Mesenchymal stem cell (in vitro differentiated cells and primary cell): ENCODE measurements at places on chromosomes 7 and 10.
A peak's percentile ranks its signal among the peaks of the same experiment; 100 is the strongest.

- peak; percentile 55 for DNase-seq
Measured at GRCh38 chr10:74058658-74059057, 60.7 kb downstream of the VCL start.

DNA sequence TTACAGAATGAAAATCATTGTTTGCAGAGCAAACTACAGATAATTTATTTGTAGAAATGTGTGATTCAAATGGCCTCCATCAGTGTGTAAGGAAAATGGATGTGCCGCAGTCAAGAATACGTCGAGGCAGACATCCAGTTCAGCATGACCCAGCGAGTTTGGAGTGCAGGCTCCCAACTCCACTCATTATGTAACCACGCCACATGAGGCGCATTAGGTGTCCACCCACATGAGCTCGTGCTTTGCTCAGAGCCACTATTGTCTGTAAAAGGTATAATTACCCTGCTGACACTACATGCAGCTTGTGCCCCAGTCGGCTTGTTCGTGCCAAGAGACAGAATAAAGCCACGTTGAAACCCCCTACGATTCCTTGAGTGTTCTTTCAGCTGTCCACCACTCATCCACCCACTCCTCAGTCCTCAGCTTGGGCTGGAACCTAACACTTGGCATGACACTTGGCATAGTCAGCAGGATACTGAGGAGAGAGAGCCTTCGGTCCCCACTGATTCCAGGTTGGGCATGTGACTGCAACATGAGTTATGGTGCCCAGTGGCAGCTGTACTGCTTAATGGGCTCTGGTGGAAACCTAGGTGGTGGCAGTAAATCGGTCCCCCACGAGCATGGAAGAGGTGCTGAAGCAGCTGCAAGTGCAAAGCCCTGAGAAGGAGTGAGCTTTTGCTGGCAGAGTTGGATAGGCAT lies 102.7 kb downstream of the BICC1 start:
- no peak for DNase-seq

DNA sequence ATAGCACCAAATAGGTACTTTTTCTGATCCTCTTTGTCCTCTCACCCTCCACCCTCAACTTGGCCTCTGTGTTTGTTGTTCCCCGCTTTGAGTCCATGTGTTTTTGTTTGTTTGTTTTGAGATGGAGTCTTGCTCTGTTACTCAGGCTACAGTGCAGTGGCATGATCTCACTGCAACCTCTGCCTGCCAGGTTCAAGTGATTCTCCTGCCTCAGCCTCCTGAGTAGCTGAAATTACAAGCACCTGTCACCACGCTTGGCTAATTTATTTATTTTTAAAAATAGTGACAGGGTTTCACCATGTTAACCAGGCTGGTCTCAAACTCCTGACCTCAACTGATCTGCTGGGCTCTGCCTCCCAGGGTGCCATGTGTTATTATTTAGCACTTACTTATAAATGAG lies 5.3 kb downstream of the ZNF273 start:
- no peak for DNase-seq

- no peak for DNase-seq
Measured at GRCh38 chr7:142133731-142134148, 22.2 kb downstream of the MGAM2 start.

DNA sequence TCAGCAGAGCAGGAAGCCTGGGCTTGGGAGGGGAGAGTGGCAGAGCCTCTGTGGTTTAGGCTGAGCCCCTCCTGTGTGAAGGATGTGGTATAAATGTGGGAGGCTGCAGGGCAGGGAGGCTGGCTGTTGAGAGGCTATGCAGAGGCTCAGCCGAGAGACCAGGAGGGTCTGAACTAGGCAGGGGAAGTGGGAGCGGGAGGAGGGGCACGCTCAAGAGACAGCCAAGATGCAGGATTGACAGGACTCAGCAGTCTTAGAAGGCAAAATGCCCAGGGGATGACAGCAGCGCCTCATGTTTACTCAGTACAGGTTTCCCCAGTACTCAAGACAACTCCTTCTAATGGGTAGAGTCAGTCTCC lies 24.3 kb downstream of the BTBD16 start:
- DNase-seq: no peak

- no peak for DNase-seq
Measured at GRCh38 chr10:118107040-118107439, 60.3 kb upstream of the RAB11FIP2 start.

GRCh38 chr7:113200281-113200680 lies 81.9 kb upstream of the SMIM30 start:
- DNase-seq: no peak

GRCh38 chr10:79449181-79450146 lies 4.0 kb upstream of the ZCCHC24 start:
- no peak for DNase-seq

GRCh38 chr7:156783864-156784263 lies 109.1 kb downstream of the LMBR1 start:
- DNase-seq: no peak

DNA sequence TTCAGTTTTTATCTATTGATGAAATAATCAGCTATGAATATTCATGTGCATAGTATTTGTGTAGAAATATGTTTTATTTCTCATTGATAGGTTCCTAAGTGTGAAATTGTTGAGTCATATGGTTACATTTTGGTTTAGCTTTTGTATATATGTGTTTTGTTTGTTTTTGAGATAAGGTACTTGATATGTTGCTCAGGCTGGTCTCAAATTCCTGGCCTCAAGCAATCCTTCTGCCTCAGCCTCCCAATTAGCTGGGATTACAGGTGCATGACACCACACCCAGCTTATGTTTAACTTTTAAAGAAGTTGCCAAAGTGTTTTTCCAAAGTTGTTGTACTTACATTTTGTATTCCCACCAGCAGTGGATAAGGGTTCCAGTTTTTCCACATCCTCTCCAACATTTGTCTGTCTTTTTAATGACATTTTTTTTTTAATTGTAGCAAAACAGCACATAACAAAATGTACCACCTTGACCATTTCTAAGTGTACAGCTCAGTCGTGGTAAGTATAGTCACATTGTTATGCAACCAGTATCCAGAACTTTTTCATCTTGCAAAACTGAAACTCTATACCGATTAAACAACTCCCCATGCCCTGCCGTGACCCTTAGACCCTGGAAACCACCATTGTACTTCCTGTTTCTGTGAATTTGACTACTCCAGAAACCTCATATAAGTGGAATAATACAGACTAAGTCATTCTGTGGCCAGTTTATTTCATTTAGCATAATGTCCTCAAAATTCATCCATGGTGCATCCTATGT lies 12.6 kb upstream of the UBE2D1 start:
- peak; percentile 52 for DNase-seq

DNA sequence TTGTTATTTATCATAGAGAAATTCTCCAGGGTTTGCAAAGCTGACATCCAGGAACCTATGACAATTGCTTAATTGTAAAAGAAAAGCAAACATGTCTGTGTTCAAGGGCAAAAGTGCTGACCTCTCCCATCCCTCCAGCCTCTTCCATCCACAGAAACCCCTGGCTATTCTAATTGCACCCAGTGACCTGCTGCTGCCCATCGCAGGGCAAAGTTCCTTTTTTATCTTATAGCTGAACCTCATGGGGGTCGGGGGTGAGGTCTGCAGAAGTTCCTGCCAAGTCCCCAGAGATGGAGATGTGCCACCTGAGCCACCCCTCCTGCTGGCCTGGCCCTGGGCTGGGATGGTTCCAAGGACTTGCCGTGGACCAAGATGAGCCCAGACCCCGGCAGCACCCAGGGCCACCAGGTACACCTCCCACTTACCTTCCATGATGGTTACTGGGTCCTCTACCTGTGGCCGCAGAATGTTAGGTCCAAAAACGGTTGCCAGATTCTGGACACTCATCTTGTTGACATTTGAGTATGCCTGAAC lies 146.5 kb downstream of the MAPK8 start:
- no peak for DNase-seq

DNA sequence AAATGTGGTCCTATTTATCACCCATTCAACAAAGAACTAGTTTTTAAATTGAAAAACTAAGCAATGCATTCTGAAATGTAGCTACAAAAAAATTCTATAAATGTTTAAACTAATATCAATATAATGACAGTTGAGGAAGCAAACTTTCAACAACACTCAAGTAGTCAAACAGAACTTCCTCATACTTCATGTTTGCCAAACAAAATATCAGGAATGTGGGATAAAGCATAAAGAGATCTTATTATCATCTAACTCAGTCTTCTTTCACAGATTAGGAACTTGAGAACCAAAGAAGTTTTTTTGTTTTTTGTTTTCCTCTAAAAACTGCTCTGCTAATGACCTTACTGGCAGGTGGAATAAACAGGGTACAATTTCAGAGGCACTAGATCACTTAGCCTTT lies 116.2 kb downstream of the JAZF1 start:
- no peak for DNase-seq

DNA sequence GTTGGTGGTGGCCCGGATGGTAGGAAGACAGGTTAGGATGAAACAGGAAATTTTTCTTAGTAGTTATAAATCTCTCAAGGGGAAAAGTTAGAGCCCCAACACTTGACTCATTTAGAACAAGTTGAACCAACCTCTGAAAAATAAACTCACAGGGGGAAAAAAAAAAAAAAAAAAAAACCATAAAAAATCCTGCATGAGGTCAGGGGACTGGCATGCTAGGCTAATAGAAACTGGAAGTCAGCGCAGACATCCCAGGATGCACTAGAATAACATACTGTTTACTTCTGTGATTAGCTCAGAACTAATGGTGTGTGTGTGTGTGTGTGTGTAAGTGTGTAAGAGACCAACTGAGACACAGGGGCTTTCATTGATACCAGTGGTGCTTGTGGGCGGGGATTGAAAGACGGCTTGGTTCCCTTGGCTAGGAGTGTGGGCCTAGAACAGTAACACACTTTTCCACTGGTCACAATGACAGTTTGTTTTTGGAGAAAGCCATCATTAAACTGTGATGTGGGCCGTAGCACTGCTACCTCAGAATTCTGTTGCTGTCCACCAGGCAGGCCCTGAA lies 491.6 kb upstream of the GALNT17 start:
- DNase-seq: peak; percentile 77

DNA sequence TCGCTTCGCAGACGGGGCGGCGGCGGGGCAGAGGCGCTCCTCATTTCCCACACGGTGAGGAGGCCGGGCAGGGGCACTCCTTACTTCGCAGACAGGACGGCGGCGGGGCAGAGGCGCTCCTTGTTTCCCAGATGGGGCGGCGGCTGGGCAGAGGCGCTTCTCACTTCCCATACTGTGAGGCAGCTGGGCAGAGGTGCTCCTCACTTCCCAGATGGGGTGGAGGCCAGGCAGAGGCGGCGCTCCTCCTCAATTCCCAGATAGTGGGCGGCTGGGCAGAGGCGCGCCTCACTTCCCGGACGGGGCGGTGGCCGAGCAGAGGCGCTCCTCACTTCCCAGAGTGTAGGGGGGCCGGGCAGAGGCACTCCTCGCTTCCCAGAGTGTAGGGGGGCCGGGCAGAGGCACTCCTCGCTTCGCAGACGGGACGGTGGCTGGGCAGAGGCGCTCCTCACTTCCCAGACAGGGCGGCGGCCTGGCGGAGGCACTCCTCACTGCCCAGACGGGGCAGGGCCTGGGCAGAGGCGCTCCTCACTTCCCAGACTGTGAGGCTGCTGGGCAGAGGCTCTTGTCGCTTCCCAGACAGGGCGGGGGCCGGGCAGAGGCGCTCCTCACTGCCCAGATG lies 43.1 kb downstream of the ZEB1 start:
- DNase-seq: no peak

DNA sequence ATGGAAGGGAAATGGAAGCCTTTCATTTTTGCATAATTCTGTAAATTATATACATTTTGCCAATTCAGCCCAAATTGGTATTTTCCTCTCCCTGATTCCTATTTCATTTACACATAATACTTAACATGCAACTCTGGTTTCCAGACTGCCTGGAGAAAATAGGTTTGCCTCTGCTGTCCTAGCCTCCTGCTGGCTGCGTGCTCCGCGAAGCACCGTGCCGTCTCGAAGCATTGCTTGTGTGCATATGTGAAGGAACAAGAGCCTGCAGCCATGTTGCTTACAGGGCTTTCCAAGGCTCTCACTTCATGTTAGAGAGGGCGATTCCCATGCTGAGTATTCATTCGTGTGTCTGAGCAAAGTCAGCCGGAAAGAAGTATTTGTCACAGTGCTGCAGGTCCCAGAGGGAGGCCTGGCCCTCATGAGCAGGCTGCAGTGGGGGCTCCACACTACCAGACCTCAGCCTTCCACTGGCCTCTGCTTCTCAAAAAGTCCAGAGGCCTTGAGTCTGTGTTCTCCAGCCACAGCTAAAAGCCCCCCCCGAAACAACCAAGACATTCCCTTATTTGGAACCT lies 66.5 kb downstream of the CLRN3 start:
- DNase-seq: no peak

DNA sequence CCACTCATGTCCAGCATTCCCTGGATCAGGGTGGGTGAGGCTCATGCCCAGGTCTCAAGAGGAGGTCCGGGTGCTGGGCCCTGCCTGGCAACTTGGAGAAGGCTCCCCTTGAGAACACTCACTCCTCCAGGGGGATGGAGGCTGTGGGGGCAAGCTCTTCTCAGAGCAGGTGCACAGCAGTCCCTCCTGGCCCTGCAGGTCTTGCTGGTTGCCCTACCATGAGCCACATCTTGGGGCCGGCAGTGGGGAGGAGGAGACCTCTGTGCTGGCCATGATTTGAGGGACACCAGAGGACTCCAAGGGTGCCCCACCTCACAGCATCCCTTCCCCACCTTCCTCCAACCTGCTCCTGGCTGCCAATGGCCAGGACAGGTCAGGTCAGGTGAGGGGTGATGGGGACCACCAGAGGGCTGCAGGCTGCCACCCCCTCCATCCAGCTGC lies 87.4 kb upstream of the RET start:
- no peak for DNase-seq

DNA sequence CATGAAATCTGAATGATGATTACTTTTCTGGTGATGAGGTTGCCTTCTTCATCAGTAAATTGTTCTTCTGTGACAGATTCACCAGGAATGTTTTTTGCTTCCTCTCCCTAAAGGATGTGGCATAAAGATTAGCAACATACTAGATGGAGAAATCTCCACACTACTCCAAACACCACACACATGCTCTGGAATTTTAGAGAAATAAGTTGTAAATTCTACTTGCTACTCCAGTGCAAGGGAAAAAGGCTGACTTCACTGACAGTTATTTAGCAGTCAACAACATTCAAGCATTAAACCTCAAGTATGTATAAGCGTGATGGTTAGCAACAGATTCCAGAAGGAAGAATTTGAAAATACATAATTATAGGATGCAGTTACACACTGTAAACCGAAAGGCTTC lies 137.9 kb upstream of the CCDC6 start:
- DNase-seq: peak; percentile 75

DNA sequence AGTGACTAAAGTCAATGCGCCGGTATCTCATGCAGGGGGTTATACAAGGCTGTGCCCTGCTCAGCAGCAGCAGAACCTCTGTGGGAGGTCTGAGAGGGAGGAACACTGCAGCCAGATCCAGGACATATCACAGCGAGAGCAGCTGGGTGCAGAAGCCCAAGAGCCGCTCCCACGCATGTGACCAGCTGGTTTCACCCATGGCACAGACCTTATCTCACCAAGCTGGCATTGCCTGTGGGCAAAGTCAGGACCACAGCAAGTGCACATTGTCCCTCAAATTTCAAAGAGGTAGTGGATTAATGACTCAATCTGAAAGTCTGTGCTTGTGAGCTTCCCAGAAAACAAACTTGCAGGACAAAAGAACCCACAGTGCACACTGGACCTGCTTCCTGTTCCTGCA lies 31.6 kb upstream of the AKR1C1 start:
- DNase-seq: no peak

GRCh38 chr10:413662-414071 lies 275.8 kb downstream of the DIP2C start:
- DNase-seq: no peak

GRCh38 chr10:13973742-13974141 lies 357.0 kb downstream of the FRMD4A start:
- peak; percentile 47 for DNase-seq
